ENCODE measurements at places on chromosomes 3 and 15. TPM values are rescaled to one million over a fixed set of nuclear protein-coding genes. Genes with fewer than 3 reads are reported as not detected.

DNA sequence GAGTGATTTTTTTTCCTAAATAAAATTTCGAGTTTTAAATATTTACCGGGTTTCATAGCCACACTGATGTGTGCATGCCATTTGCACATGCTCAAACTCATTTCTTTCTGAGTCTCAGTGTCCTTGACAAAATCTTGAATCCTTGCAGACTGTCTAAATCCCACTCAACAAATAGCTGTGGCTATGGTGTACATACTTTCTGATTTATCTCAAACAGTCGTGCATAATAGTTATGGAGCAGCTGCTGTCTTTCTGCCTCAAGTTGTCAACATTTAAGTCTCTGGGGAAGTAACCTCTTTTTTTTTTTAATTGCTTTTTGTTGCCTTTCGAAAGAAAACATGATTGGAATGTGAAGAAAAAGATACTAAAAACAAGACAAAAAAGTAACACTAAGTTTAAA lies 52.8 kb upstream of the UTS2B start:
- no peak for DNase-seq

DNA sequence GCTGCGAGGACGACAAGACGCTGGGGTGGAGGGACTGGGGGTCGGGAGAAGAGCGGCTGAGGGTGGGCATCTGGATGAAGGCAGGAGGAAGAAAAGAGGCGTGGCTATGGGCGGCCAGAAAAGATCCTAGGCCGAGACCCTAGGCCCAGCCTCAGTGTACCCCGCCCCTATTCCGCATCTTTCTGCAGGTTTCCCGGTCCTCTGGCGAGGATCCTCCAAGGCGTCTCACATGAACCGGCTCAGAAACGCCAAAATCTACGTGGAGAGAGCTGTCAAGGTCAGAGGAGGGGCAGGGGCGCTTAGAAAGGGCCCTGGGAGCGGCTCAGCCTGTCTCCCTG lies 340 bp downstream of the TTLL3 start:
- no peak for DNase-seq

The IGF2BP2 gene
- total RNA-seq = 9.8 TPM

The PLCL2 gene
- 5.6 TPM for total RNA-seq

DNA sequence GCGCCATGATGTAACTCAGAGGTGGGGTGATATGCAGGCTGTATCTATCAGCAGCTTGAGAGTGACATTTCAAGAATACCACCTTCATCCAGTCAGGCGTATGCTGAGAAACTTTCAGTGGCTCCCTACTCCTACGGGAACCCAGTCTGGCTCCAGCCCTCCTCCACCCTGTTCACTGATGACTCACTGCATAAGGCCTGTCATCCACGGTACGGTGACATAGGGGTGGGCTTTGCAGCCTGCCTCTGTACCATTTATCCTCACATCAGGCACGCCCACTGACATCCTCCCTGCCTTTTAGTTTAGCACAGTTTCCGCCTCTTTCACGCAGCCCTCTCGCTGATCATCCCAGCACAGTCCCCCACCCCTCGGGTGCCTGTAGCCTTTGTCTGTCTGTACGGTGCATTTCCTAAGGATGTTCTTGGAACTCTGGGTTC lies 11.7 kb downstream of the PXYLP1 start:
- peak; percentile 78 for DNase-seq

GRCh38 chr3:42451546-42452230 lies 41.3 kb upstream of the LYZL4 start:
- no peak for DNase-seq

All from vagina (tissue), 2 donors.